MG63 (cell line): ENCODE measurements at places on chromosomes 13 and 19. TPM values are rescaled to one million over a fixed set of nuclear protein-coding genes. Genes with fewer than 3 reads are reported as not detected.
A peak's percentile ranks its signal among the peaks of the same experiment; 100 is the strongest.

DNA sequence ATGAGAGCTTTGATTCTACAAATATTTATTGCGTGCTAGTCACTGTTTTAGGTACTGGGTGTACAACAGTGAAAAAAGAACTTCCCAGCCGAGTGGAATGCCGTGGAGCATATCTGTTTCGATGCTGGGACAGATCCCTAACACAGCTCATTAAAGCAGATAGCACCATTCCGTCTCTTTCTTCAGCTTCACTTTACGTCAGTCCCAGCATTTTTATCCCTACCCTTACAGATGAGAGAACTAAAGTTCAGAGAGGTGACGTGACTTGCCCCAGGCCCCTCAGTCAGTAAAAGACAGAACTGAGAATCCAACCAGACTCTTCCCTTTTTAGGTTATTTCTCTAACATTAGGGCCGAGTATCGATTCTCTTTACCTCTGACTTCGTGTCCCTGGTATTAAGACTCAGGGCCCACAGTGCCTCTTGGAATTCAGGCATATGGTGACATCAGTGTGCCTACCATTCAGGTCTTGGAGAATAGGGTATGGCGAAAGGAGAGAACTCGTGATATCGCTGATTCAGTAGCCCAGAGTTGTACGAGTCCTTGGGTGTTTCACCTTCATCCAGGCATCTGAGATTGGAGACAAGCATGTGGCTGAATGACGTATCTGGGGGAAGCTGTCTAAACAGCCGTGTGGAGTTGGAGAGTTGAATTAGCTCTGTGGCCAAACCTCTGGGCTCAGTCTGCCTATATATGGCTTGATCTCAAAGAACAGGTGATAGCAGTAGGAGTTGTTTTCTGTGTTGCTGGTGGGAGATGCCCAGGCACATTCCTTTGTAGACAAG is 27.1 kb downstream of the ACTN4 start:
- DNase-seq = no peak

DNA sequence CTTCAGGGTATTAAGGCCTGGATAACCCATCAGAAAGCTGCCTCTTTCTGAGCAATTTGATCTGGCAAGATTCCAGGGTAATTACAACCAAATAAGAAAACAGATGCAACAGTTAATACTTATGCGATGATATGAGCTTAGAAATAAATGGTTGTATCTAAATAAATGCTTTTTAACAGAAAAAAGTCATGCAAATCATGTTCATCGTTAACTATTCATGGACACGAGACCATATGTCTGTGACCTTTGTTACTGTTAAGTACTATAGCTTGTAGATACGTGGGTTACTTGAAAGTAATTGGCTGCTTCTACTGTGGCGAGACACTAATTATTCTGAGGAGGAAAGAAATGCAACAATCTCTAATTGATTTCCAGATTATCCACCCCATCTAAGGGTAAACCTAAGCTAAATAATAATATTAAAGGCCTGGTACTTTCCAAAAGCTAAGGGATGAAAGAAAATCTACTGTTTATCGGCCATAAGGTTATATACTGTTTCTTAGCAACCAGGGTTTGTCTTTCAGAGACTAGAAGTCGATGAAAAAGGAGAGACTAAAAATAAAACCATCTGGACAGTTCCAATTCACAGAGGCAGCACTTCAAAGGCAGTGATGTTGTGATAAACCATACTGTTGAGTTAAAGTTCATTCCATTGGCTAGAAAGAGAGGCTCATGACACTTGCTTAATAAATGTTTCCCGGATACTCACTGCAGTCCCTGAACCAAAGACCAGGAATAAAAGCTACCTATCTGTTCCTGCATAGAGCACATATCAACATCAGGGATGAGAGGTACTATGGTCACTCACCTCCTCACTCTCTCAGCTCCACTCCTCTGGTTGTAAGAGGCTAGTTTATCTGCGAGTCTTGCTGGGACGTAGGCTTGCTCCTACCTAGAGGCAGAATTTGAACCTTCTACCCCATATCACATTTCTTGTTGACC is 1.5 kb downstream of the EPSTI1 start:
- no peak for DNase-seq

DNA sequence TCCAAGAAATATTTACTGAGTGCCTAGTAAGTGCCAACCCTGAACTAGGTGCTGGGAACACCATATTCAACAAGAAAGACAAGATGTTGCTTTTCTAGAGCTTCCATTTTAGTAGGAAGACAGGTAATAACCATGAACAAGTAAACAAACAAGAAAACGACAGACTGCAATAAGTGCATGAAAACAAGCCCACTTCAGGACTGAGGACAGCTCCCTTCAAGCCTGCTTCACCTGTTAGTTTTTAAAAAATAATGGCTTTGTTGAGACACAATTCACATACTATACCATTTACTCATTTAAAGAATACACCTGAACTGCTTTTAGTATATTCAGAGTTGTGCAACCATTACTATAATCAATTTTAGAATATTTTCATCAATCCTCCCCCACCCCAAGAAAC is 30.4 kb downstream of the CYP4F22 start:
- no peak for DNase-seq

GRCh38 chr19:29467824-29468401 is 57.9 kb upstream of the VSTM2B start:
- DNase-seq = peak; percentile 30

- DNase-seq = no peak
Measured at GRCh38 chr13:31328549-31329235, 128.9 kb downstream of the B3GLCT start.

DNA sequence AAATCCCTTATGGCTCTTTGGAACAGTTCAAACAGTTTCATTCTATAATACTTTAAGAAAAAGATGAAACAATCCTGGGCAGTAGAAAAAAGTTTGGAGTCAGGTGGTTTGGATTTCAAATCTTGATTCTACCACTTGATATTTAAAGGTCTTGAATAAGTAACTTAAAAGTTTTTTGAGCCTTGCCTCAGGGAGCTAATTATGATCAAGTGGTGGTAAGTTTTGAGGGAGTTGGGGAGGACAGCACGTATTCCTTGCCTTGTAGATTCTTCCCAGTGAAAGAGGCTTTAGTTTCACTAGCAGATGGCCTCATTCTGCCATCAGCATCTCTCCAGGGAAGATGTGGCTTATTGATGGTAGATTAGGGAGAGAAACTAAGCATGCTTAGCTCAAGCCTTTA is 168.4 kb upstream of the CSNK1A1L start:
- DNase-seq = no peak

DNA sequence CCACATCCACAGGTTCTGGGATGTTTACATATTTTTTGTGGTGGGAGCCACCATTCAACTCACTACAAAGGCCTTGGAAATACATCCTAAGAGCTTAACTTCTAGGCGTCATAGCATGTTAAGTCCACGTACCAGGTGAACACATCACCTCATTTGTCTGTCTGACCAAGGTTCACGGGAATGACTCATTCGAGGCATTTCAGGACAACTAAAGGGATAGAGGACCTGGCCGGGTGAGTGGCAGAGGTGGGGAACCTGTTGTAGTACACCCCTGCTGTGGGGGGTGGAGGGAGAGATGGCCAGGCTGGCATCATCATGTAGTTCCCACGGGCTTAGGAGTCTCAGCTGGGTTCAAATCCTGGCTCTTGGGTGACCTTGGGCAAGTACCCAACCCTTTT is 51.5 kb downstream of the BICRA start:
- DNase-seq = no peak

DNA sequence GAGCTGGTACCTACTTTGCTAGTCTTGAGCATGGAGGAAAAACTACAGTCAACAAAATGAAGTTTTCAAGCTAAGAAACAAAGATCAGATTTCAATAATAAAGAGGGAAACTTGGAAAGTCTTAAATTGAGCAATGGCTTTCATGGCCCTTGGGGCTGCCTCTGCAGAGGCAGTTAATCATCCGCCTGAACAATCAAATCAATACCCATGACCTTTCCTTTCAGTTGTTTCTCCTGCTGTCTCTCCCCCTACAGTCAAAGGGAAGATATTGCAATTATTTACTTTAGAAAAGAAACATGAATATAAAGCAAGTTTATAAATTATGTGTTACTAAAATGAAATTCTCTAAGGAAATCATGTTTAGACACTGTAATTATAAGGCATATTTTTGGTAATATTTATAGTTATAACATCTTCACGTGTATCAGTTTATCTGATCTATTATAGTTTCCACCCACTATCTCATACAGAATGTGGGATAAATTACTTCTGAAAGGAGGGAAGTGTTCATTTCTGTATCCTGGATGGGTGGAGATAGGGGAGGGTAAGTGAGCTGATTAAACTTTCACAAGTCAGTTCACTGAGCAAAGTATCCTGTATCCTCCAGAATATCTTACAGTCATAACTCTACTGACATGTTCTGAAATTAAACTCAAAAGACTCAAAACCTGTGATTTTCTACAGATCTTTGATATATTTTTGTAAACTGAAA is 72.4 kb upstream of the TSC22D1 start:
- DNase-seq = no peak

- DNase-seq = no peak
Measured at GRCh38 chr19:31699421-31699820, 350.2 kb upstream of the TSHZ3 start.

DNA sequence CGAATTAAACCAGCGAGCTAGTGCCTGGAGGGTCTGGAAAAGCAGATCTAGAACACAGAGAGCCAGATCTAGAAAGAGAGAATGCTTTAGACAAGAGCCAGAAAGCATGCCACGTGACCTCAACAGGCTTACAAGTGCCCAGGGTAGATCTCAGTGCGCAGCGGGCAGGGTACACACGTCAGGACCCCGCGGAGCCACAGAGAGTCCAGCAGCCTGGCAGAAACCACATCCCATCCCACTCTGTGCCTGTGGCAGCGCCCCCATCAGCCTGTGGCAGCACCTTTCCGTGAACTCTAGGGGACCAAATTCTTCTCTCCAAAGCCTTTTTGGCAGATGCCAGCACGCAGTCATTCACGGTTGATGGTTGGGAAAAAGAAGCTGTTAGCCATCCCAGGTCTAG is 5.9 kb downstream of the ARHGEF1 start:
- no peak for DNase-seq

GRCh38 chr19:40716031-40716481 is 630 bp downstream of the COQ8B start:
- DNase-seq = peak; percentile 73

DNA sequence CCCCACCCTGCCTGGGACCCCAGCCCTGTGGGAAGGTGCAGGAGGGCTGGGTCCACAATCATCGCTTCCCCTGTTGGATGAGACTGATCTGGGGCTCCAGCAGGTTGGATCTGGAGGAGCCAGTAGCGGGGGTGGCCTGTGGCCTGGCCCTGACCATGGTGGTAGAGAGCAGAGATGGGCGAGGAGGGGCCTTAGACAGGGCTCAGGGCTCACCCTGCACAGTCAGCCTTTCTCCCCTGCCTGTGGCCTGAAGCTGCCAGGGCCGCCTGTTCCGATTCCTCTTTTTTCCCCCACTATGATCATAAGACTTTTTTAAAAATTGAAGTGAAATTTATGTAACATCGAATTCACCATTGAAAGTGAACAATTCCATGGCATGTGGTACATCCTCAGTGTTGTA is 18.2 kb downstream of the SIN3B start:
- no peak for DNase-seq

DNA sequence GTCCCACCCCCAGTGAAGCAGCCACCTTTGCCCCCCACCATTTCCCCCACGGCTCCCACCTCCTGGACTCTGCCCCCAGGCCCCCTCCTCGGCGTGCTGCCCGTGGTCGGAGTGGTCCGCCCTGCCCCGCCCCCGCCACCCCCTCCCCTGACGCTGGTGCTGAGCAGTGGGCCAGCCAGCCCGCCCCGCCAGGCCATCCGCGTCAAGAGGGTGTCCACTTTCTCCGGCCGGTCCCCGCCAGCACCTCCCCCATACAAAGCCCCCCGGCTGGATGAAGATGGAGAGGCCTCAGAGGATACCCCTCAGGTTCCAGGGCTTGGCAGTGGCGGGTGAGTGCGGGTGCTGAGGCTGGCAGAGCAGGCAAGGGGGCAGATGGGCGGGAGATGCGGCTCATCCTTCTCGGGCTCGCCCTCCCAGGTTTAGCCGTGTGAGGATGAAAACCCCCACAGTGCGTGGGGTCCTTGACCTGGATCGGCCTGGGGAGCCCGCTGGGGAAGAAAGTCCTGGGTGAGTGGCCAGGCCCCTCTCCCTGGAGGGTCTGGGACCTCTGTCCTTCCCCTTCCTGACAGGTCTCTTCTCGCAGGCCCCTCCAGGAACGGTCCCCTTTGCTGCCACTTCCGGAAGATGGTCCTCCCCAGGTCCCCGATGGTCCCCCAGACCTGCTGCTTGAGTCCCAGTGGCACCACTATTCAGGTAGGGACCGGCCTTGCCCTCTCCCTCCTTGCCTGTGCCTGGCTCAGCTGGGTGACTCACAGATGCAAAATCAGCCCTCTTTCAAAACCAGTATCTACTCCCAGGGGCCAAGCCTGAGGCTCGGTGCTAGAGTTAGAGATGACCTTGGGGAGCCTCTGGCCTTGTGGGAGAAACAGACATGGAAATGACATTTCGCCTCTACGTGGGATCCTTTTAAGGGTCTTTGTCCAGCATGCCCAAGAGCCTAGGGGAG is 8.8 kb downstream of the IGFLR1 start:
- no peak for DNase-seq

GRCh38 chr13:49214917-49215376 is 5.2 kb upstream of the MLNR start:
- DNase-seq = no peak

ATP4A gene
- not detected in 2 replicates for total RNA-seq

C19orf73 gene
- total RNA-seq = 3.7 and 4.6 TPM in 2 replicates

ZNF20 gene
- 7.5 and 36.6 TPM in 2 replicates for total RNA-seq

KLK2 gene
- total RNA-seq = not detected in 2 replicates

CBY2 gene
- not detected in 2 replicates for total RNA-seq

SHC2 gene
- not detected in 2 replicates for total RNA-seq

GDF15 gene
- total RNA-seq = 2.3 and 13.1 TPM in 2 replicates
